ENCODE measurements at places on chromosomes 2 and 18. TPM values are rescaled to one million over a fixed set of nuclear protein-coding genes. Genes with fewer than 3 reads are reported as not detected.

Gene NCKAP5
- total RNA-seq: 0.80 TPM

Gene TTC32
- total RNA-seq: 12.8 TPM

Gene RESP18
- total RNA-seq: not detected

Gene CCT7
- total RNA-seq: 143 TPM

Gene NPPC
- total RNA-seq: 4.2 TPM

Gene CCBE1
- total RNA-seq: 72.7 TPM

Gene EML6
- total RNA-seq: 0.57 TPM

Gene SERPINB4
- total RNA-seq: not detected

Gene CD8B2
- total RNA-seq: not detected

Gene BIN1
- total RNA-seq: 64.0 TPM
